ENCODE measurements at places on chromosomes 1 and 21. TPM values are rescaled to one million over a fixed set of nuclear protein-coding genes. Genes with fewer than 3 reads are reported as not detected.

DNA sequence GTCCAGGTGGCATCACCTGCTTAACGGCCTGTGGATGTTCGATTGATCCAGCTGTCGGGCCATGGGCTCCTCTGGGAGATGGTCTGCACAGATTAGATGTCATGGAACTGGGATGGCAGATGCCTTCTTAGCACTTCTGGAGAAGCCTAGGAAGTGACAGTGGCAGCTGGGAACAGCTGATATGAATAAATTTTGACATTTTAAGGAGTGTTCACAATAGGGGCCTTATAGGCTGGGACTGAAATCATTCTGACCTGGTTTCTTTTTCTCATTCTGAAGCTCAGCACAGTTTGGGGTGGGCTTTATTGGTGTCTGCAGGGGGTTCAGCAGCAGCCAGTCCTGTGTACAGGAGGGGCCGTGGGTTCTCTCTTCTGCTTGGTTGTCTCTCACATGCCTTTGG, 175.3 kb downstream of the CACNA1E start:
- peaks cover 9% of the 10 kb centered on the region for H3K36me3 ChIP-seq
- no peak overlapping the region for H3K4me3 ChIP-seq
- DNase-seq, result no peak
- no peaks in the 10 kb centered on the region for H3K4me1 ChIP-seq
- H3K27ac ChIP-seq, result no peak overlapping the region

DDI2 gene
- total RNA-seq, result 15.3 TPM

DNA sequence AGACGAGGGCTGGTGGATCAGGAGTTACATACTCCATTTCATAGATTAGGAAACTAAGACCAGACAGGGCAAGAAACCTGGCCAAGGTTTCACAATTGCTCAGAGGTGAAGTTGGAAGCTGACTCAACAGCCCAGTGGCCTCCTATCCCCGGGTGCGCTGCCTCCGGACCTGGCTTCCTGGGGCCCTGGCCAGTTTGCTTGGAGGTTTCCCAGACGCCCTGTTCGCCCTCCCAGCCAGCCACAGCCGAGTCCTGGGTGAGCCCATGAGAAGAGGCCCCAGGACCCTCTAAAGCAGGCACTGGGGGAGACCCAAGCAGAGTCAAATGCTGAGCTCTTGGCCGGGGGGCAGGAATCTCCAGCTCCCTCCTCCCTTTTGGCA, 180.1 kb downstream of the ZBTB18 start:
- DNase-seq, result no peak
- H3K27me3 ChIP-seq, result peaks cover 11% of the 10 kb centered on the region
- H3K4me1 ChIP-seq, result peaks cover 37% of the 10 kb centered on the region
- no peaks in the 10 kb centered on the region for H3K36me3 ChIP-seq
- H3K27ac ChIP-seq, result peak overlapping the region; percentile 8

GRCh38 chr21:44953628-44954021, 13.8 kb downstream of the SLX9 start:
- DNase-seq, result no peak
- H3K27ac ChIP-seq, result no peak overlapping the region
- no peaks in the 10 kb centered on the region for H3K27me3 ChIP-seq

DNA sequence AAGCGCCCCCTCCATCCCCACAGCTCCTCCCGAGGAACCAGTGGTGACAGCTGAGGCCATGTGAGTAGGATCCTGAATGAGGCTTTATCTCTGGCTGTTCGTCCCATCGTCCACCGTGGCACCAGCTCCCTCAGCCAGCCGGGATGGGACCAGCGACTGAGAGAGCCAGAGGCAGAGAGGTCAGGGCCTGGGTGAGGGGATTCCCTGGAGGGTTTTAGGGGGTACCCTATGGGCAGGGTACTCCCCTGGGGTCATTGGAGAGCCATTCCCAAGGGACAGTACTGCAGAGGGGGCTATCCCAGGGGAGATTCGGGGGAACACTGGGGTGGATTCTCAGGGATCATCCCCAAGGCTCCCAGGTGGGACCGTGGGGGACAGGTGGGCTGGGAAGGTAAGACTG, 2.4 kb downstream of the TMEM125 start:
- peaks cover 17% of the 10 kb centered on the region for H3K4me1 ChIP-seq
- no peak overlapping the region for H3K27ac ChIP-seq
- H3K27me3 ChIP-seq, result peaks cover 7% of the 10 kb centered on the region

- H3K4me1 ChIP-seq, result peaks cover 13% of the 10 kb centered on the region
- H3K4me3 ChIP-seq, result no peak overlapping the region
- H3K27me3 ChIP-seq, result peaks cover 1% of the 10 kb centered on the region
- H3K27ac ChIP-seq, result no peak overlapping the region
Measured at GRCh38 chr1:196684476-196684875, 32.6 kb downstream of the CFH start.

C8A gene
- not detected for total RNA-seq

ATP13A2 gene
- 26.8 TPM for total RNA-seq

LRIG2 gene
- total RNA-seq, result 8.5 TPM

SORT1 gene
- 53.5 TPM for total RNA-seq

GRCh38 chr1:33337441-33337840, 16.5 kb upstream of the A3GALT2 start:
- DNase-seq, result no peak
- peaks cover 44% of the 10 kb centered on the region for H3K36me3 ChIP-seq
- H3K4me1 ChIP-seq, result peaks cover 98% of the 10 kb centered on the region
- peak overlapping the region; percentile 75 for H3K27ac ChIP-seq
- H3K27me3 ChIP-seq, result no peaks in the 10 kb centered on the region

SCAMP3 gene
- 133 TPM for total RNA-seq

CD5L gene
- not detected for total RNA-seq

DNA sequence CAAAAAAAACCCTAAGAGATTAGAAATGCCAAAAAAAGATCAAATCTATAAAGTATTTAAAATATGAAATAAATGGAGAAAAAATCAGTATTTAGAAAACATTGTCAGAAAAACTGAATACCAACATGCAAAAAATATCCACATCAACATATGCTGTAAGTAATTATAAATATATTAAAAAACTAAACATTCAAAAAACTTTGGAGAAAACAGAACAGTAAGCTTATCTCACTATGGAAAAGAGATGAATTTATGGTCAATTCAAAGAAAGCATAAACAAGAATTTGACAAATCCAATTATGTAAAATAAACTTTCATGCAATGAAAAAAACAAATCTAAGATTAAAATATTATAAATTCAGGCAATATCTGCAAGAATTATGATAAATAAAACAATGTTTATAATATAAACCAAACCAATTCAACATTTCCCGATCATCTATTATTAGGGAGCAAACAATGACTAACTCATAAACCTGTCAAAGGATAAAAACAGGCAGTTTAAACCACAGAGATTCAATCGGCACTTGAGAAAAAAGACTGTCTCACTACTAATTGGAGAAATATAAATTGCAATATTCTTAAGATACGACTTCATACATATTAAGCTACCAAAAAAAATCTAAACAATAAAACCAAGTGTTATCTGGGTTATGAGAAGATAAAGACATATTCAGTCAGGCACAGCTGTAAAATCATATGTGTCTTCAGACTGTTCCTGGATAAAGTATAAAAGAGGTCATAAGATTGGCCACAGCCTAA, 21.8 kb downstream of the EYA3 start:
- H3K27ac ChIP-seq, result peak overlapping the region; percentile 96
- peaks cover 5% of the 10 kb centered on the region for H3K36me3 ChIP-seq
- H3K4me1 ChIP-seq, result peaks cover 49% of the 10 kb centered on the region
- no peaks in the 10 kb centered on the region for H3K27me3 ChIP-seq
- H3K4me3 ChIP-seq, result peak overlapping the region; percentile 86

CFAP74 gene
- total RNA-seq, result not detected

DNA sequence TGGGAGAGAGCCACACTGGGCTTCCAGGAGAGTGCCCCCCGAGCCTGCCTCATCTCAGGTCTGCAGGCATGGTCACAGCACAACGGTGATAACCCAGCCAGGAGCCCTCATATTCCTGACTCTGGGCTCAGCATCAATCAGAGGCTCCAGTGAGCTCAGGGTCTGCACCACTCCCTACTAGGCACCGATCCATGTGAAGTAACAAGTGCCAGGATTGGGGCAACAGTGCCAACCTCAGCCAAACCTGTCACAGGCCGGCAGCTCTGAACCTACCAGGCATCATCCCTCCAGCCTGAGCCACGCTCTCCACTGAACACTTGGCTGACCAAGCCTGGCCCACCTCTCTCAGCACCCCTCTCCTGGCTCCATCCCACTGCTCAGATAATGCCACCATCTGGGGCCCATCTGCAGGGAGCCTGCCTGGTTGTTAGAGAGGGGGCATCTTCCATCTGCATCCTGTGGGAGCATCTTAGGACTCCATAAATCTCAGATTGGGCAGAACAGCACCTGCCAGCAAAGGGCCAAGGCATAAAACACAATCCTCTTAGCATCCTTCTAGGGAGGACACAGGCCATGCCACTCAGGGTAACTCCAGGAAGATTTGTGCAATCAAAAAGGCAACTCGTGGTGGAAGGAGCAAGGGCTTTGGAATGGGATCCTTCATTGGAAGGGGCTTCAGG, 213.7 kb upstream of the CSF3R start:
- no peaks in the 10 kb centered on the region for H3K4me1 ChIP-seq
- no peaks in the 10 kb centered on the region for H3K36me3 ChIP-seq
- peaks cover 9% of the 10 kb centered on the region for H3K27me3 ChIP-seq

DNA sequence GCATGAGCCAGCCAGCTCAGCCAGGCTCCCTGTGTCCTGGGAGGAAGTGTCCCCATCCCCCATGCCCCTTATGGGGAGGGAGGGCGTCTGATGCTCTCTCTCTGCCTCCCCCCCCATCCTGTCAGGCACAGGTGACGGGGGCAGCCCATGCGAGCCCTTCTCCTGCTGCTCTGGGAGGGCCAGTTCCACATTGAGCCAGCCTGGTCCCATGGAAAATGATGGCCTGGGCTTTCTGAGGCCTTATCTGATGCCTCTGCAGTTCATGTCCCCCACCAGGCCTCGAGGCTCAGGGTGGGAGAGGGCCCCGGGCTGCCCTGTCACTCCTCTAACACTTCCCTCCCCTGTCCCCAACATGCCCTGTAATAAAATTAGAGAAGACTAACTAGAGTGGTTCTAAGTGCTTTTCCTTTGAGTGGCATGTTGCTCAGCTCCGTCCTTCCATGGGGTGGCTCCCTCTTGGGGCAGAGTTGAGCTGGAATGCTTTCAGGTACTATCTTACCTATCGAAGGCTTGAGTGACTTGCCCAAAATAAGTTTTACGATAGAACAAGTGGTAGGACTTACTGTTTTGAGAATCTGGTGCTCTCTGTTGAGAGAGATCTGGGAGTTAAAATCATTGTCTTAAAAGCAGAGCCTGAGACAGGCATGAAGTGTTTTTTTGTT, 1.8 kb upstream of the MTFR1L start:
- no peak for DNase-seq
- H3K27me3 ChIP-seq, result peaks cover 4% of the 10 kb centered on the region
- H3K4me3 ChIP-seq, result peak overlapping the region; percentile 94
- H3K36me3 ChIP-seq, result no peaks in the 10 kb centered on the region

DNA sequence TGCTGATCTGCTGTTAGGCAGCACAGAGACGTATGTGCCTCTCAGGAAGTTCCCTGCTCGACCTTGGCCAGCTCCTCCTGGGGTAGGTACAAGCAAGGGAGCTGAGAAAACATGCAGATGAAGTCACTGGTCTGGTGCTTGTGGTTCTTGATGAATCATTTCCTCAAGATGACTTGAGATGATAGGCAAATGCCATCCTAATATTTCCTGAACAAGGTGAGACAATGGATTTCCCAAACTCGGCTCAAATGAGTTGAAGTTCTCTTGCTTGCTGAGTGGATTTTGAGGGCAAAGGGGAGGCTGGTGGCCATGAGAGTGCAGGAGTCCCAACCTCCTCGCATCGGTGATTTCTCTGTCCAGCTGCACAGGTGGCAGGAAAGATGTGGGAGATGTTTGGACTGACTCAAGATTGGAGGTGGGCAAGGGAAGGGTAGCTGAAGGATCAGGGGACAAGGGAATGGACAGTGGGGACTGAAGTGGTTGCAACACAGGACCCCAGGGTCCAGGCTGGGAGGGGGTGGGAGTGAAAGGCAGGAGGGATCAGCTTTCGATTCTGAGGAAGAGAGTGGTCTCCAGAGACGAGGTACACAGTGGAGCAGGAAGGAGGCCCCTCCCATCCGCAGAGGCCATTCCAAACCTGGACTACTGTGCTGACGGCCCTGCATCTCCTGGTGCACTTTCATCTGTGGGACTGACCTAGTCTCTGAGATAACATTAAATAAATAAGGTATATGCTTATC, 63.9 kb downstream of the CAPN2 start:
- peaks cover 62% of the 10 kb centered on the region for H3K4me1 ChIP-seq
- H3K4me3 ChIP-seq, result peak overlapping the region; percentile 69
- DNase-seq, result peak; percentile 80
- peaks cover 44% of the 10 kb centered on the region for H3K36me3 ChIP-seq
- peaks cover 4% of the 10 kb centered on the region for H3K27me3 ChIP-seq

DNA sequence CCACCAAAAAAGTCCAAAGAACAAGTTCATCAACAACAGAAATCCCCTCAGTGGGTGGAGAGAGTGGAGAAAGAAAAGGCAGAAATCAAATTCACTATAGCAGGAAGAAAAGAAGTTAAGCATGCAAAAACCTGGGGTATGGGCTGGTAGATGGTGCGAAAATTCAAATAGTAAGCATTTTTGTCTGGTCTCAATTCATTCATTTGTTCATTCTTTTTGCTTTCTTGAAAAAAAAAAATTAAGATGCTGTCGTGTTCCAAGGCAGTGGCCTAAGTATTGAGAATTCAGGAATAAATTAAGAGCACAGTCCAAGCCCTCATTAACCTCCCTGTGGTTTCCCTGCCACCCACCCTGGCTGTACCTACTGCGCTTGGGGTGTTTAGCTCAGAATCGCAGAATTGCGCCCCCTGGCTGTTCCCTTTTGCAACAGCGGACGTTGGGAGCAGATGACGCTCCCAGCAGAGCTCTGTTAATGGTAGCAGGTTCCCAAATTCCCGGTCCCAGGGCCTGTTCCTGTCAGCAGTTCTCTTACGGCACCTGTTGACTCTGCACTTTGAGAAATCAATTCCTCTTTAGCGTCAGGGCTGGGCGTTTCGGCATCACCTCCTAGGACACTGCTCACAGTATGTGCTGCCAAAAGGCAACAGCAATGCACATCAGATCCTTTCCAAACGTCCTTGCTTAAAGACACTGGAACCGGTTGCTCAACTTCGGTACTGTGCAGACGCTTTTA, 34.0 kb upstream of the SSX2IP start:
- H3K4me3 ChIP-seq, result no peak overlapping the region
- DNase-seq, result no peak
- no peaks in the 10 kb centered on the region for H3K27me3 ChIP-seq

- H3K27me3 ChIP-seq, result peaks cover 2% of the 10 kb centered on the region
- H3K4me1 ChIP-seq, result peaks cover 20% of the 10 kb centered on the region
- no peak overlapping the region for H3K27ac ChIP-seq
- DNase-seq, result peak; percentile 66
- H3K36me3 ChIP-seq, result no peaks in the 10 kb centered on the region
Measured at GRCh38 chr1:64823691-64824476, 79.0 kb downstream of the RAVER2 start.

ANXA9 gene
- total RNA-seq, result 0.71 TPM

GRCh38 chr1:211920141-211920572, 89.6 kb upstream of the LPGAT1 start:
- no peak overlapping the region for H3K27ac ChIP-seq
- H3K27me3 ChIP-seq, result peaks cover 30% of the 10 kb centered on the region
- no peaks in the 10 kb centered on the region for H3K36me3 ChIP-seq
- no peak for DNase-seq
- H3K4me1 ChIP-seq, result peaks cover 35% of the 10 kb centered on the region

SPRR5 gene
- not detected for total RNA-seq

LENEP gene
- total RNA-seq, result not detected

MCM3AP gene
- total RNA-seq, result 94.1 TPM

SPRR2A gene
- not detected for total RNA-seq

All from HFFc6 (cell line).